ENCODE measurements at places on chromosomes 6 and 20.

DNA sequence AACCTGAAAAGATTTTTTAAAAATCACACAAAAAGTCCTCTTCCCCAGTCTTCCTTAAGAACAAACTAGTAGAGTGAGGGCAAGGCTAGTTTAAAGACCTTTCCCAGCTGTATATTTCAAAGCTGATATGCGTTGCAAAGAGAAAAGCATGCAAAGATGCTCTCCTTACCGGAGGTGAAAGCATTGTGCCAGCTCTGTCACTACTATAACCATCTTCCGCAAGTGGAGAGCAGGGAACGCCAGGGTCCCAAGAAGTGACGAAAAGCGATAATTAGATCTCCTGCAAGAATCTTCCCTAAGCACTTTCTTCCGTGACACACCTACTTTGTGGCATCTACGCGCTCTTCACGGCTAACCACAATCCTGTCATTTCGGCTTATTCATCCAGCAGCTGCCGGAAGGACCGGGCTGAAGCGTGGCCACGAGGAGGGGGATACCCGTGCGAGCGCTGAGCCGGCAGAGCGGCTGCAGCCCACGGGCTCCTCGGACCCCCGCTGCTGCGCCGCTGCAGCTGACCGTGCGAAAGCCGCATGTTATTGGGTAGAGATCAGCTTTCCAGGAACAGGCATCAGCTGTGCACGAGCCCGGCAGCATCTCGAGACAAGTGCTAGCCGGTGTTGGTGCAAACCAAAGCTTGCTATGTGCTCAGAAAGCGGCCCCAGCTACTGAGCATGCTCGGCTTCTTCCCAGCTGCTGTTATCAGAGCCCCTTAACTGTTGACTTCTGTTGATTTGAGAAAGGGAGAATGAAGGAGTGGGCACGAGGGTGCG lies 57.2 kb upstream of the ARHGAP18 start:
- DNase-seq = peak; percentile 54

GRCh38 chr20:23150304-23151007 lies 64.3 kb upstream of the CD93 start:
- no peak for DNase-seq

- peak; percentile 71 for DNase-seq
Observed at GRCh38 chr6:43974643-43975230, 152.5 kb downstream of the MRPL14 start.

GRCh38 chr6:104796031-104796785 lies 63.5 kb downstream of the HACE1 start:
- DNase-seq = no peak

DNA sequence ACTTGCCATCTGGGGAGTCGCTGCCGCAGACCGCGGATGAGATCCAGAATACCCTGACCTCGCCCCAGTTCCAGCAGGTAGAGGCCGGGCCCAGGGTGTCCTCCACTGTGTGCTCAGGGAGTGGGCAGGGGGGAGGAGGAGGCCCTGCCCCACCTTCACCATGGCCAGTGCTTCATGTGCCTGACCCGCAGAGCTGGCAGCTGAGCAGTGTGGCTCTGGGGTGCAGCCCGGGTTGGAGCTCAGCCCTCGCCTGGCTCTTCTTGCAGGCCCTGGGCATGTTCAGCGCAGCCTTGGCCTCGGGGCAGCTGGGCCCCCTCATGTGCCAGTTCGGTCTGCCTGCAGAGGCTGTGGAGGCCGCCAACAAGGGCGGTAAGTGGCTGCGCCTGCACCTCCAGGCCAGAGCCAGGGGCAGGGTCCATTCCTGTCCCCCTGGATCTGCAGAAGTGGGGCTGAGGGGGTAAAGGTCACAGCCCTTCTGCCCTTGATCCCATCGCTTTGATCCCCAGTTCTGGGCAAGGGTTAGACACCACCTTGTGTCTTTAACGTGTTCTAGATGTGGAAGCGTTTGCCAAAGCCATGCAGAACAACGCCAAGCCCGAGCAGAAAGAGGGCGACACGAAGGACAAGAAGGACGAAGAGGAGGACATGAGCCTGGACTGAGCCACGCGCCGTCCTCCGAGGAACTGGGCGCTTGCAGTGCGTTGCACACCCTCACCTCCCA lies 5.5 kb downstream of the ADRM1 start:
- DNase-seq = no peak

Data from fibroblast of skin of scalp (primary cell).